ENCODE measurements at places on chromosomes 4 and X. TPM values are rescaled to one million over a fixed set of nuclear protein-coding genes. Genes with fewer than 3 reads are reported as not detected.

The CT45A2 gene
- total RNA-seq = not detected

The NOX1 gene
- not detected for total RNA-seq

The WDR45 gene
- 97.5 TPM for total RNA-seq

The KLKB1 gene
- total RNA-seq = not detected

The PAGE5 gene
- not detected for total RNA-seq

The CDKL2 gene
- total RNA-seq = 0.88 TPM

The PCDH7 gene
- total RNA-seq = 3.8 TPM

The MAGEC3 gene
- not detected for total RNA-seq

The MID1 gene
- total RNA-seq = 26.8 TPM

The L1CAM gene
- total RNA-seq = under 0.01 TPM

The CPZ gene
- 44.5 TPM for total RNA-seq
